ENCODE measurements at places on chromosomes 1 and 21.

DNA sequence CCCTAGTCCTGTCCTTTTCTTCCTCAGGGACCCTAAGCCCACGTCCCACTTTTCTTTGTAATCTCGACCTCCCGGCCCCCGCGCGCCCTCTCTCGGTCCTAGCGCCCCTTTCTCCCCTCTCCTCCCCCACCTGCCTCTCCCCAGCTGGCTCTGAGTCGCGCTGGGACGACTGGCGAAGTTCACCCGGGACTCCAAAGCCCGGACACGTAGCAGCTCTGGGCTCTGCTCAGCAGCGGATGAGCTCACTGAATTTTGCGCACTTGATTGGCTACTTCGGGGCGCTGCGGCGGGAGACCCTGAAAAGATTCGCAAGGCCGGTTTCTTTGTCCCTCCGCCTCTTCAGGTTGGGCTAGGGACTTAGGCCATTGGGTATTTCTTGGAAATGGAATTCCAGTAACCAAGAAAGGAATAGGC lies 16.3 kb upstream of the ACKR1 start:
- no peak for DNase-seq

DNA sequence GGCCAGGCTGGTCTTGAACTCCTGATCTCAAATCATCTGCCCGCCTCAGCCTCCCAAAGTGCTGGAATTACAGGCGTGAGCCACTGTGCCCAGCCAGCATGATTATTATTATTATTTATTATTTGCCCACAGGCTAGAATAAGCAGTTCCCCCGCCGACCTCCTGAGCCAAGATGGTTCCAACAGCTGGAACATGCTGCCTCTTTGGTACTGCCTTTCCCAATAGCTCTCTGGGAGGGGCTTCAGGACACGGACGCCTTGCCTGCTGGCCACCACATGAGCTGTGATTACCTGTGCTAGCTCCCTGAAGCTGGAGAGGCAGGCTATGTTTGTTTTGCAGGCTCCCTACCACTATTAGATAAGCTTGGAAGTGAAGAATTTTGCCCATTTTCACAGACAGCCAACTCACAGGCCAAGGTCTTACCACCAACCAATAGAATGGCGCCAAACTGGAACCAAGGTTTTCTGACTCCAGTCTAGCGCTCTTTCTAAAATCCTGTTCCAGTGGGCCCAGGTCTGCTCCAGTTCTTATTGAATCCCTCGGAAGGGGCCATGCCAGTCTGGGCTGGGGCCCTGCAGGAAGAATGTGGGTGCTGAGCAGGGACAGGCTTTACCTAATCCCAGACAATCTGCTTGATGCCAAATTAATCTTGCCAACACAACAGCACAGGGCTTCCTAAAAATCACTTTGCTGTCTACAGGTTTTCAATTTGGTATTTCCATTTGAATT lies 2.1 kb upstream of the GPR61 start:
- no peak for DNase-seq

DNA sequence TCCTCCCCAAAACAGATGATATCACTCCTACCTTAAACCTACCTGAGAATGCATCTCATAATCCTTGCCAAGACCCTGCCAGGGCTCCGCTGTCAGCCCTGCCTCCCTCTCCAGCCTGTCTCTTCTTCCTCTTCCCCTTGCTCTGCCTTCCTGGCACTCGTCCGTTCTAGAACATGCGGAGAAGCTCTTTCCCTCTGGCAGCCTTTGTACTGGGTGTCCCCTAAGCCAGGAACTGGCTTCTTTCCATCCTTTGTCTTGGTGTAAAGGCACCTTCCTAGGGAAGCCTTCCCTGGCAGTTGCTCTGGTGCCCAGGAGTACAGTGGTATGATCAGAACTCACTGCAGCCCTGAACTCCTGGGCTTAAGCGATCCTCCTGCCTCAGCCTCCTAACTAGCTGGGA lies 36.1 kb downstream of the CTNNBIP1 start:
- no peak for DNase-seq

GRCh38 chr1:60923389-60924087 lies 158.8 kb upstream of the NFIA start:
- no peak for DNase-seq

GRCh38 chr1:37602750-37603694 lies 7.3 kb upstream of the GNL2 start:
- peak; percentile 26 for DNase-seq

GRCh38 chr1:196608390-196609369 lies at the start of gene KCNT2:
Gene KCNT2, minus strand, starts transcription at chr1:196608440. Its CDS starts 131 bp downstream, at chr1:196608309.
- DNase-seq, result peak; percentile 18

- DNase-seq, result no peak
Observed at GRCh38 chr1:7281821-7282220, 489.3 kb upstream of the VAMP3 start.

DNA sequence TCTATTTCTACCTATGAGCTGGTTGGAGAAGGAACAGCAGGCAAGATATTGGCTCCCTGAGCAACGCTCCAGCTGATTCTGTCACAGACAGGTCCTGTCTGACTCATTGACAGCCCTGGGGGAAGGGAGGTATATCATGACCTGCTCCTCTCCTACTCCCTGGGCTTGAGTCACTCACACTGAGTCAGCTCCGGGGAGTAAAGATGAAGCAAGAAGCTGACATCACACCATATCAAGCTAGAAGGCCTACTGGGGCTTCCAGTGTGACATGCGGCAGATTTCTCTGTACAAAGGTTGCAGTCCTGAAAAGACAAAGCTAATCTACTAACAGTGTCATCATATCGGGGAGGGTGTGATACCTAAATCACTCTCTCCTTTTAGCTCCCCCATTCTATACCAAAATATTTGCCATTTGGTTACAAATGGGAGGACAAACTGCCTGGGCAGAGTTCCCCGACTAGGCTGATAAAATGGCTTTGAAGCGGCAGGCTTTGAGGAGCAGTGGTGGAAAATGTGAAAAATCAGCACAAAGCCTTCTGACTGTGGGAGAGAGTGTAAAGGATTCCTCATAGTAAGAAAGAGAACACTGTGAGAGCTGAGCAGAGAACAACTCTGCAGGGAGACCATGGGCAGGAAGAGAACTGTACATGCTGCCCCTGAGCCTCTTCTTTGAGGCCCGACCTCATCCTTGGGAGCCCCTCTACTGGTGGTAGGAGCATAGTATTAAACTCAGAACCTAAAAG lies 15.5 kb downstream of the PI4KB start:
- peak; percentile 86 for DNase-seq

DNA sequence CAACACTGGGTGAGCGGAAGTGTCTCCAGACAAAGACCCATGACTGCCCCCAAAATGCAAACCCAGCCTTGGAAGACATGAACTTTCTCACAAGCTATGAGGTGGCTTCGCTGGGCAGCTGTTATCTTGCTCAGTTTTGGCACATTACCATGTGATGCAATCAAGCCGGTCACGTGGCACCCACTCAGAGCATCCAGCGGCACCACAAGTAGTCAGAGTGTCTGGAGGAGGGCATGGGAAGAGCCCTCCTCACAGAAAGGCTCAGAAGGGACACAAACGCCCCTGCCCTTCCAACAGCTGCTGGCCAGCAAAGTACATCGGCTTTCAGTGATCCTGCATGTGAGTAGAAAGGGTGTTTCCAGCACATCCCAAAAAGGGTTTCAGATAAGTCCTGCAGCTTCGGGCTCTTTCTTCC lies 145.5 kb upstream of the IRF2BP2 start:
- DNase-seq, result no peak

GRCh38 chr1:27956761-27957160 lies 3.0 kb upstream of the XKR8 start:
- DNase-seq, result no peak

DNA sequence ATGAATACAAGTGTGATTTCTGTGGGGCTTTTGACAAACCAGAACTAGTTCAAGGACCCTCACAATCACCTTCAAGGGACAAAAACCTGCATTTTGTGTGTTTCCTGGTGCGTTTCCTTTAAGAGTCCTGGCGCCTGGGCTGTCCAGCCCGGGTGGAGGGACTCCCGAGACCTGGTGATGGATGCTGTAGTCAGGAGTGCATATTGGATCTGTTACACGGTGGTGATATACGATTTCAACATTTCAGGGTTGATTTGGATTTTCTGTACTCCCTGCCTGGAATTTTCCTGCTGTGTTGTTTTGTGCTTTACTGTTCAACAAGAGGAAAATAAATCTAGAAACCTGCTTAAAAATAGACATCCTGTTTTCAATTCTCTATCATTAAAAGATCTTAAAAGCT lies 162.0 kb downstream of the KIF26B start:
- DNase-seq, result no peak

DNA sequence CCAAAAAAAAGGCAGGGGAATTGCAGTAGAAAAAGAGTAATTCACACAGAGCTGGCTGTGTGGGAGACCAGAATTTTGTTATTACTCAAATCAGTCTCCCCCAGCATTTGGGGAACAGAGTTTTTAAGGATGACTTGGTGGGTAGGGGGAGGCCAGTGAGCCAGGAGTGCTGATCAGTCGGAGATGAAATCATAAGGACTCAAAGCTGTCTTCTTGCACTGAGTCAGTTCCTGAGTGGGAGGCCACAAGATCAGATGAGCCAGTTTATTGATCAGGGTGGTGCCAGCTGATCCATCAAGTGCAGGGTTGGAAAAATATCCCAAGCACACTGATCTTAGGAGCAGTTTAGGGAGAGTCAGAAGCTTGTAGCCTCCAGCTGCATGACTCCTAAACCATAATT lies 23.7 kb upstream of the EDARADD start:
- no peak for DNase-seq

GRCh38 chr1:77990629-77991204 lies 11.8 kb upstream of the FUBP1 start:
- DNase-seq, result no peak

DNA sequence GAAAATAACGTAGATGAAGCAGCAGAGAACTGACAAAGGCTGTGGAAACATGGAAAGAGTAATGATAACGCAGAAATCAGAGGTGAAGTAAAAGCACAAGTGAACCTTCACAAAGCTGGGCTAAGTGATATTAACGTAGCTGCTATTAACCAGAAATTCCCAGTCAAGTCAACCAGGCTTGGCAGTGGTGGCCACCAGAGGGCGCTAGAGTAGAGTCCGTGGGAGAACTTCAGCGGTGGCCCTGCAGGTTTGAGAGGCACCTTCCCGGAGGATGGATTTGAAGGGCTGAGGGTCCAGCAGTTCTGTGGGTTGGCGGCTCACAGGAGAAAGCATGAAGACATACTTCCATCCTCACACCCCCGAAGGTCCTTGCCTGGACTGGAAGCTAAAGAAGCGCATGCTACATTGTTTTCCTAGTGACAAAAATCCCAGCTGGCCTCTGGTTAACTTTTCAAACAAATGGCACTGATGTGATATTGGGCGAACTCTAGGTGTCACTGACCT lies 81.7 kb upstream of the ZNF648 start:
- DNase-seq, result peak; percentile 88

DNA sequence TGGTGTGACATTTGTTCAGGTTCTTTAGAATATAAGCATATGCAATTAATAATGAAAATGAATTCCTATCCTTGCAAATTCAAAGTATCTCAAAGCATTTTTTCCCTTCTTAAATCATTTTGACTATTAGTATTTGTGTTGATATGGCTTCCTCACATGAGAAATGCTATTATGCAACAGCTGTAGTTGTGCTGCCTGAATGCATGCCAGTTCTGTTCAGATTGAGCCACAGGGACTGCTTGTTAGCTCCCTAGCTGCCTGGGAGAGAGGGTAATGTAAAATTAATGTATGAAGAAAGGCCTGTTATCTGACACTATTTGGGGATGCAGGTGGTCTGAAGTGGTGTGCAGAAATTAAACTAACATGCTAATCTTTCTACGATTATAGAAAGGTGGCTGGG lies 45.5 kb downstream of the CACHD1 start:
- DNase-seq, result no peak

- no peak for DNase-seq
Observed at GRCh38 chr21:29939924-29940275, at the start of gene GRIK1. Gene GRIK1, minus strand, starts transcription at chr21:29939996.

- DNase-seq, result no peak
Observed at GRCh38 chr1:159594625-159595405, 7.2 kb downstream of the APCS start.

DNA sequence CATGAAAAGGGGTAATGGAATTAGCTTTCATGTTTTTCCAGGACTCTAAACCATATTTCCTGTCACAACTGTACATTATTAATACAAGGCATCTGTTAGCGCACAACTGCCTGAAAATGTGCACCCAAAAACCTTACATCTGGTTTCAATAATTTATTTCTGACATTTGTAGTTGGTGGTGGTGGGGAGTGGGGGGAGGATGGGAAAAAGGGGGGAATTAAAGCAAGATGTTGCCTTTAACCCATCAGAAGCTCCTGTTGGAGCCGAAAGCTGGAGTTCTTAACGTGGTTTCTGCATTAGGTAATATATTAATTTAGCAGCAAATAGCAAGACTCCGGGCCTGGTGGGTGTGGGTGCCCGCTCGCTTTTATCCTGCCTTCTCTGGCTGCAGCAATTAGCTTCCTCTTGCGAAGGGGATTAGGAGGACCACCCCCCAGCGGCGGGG lies 36.9 kb upstream of the HHAT start:
- no peak for DNase-seq

- peak; percentile 65 for DNase-seq
Observed at GRCh38 chr1:27868932-27869718, 3.2 kb upstream of the THEMIS2 start.

GRCh38 chr1:43204394-43204793 lies 32.3 kb downstream of the CFAP57 start:
- DNase-seq, result no peak

DNA sequence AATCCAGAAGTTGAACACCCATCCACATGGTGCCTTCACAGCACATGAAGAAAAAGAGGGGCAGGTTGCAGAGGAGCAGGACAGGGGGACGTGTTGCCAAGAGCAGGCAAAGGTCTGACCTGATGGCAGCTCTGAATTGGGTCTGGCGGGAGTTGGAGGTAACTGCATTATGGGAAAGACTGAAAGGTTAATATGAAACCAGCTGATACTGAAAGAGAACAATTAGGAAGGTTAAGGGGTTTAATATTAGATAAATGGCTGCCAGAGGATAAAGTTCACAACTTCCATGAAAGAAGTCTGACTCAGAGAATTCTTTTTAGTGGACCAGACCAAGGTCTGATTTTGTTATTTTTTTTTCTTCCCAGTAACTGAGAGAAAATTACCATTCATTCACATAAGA lies 76.1 kb downstream of the CD58 start:
- DNase-seq, result no peak

GRCh38 chr21:41189150-41189745 lies 21.3 kb downstream of the BACE2 start:
- DNase-seq, result no peak

- DNase-seq, result no peak
Observed at GRCh38 chr1:30820299-30820698, 62.7 kb upstream of the LAPTM5 start.

DNA sequence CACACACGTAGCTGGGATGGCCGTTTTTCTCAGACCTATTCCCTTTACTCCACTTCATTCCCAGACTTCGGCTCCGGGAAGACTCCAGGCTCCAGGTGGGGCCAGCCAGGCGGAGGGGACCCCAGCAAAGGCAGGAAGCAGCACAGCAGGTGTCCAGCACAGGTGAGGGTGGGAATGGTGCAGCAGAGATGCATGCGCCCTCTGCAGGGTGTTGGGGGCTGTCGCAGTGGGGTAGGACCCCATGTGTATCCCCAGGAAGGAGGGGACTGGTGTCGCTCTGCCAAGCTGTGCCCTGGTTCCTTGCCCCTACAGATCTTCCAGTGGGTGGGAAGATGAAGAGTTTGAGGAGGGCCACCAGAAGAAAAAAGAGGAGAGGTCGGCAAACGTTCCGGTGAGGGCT lies 5.3 kb downstream of the TTC24 start:
- DNase-seq, result no peak
